CD4-positive, CD25-positive, alpha-beta regulatory T cell (primary cell): ENCODE measurements at places on chromosomes 7 and 10.

GRCh38 chr7:85001495-85002345, 185.1 kb downstream of the SEMA3D start:
- no peaks in the 10 kb centered on the region for H3K27me3 ChIP-seq
- no peak overlapping the region for H3K4me3 ChIP-seq
- no peaks in the 10 kb centered on the region for H3K36me3 ChIP-seq
- H3K4me1 ChIP-seq, result no peaks in the 10 kb centered on the region

- H3K27ac ChIP-seq, result no peak overlapping the region
- H3K36me3 ChIP-seq, result no peaks in the 10 kb centered on the region
These were observed 273.9 kb downstream of the TSPAN12 start for GRCh38 chr7:120583899-120584586.

DNA sequence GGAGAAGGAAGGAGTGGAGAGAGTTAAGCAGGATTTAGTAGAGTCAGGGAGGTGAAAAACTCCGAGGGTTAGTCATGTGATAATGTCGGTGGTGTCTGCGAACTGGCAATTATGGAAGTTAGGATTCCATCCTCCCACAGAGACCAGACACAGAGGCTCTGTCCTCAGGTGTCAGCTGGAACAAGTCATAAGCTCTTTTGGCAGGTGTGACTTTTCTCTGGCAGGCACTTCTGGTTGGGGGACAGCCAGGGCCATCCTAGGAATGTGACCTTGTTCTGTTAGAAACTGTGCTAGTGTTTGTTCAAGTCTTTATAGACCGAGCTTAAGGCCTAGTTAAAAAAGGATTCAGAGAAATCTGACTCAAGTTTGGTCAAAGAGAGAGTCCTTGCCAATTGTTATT, 371.0 kb downstream of the DPP6 start:
- H3K27ac ChIP-seq, result no peak overlapping the region
- H3K36me3 ChIP-seq, result no peaks in the 10 kb centered on the region
- no peaks in the 10 kb centered on the region for H3K27me3 ChIP-seq
- no peaks in the 10 kb centered on the region for H3K4me1 ChIP-seq
- H3K4me3 ChIP-seq, result no peak overlapping the region

DNA sequence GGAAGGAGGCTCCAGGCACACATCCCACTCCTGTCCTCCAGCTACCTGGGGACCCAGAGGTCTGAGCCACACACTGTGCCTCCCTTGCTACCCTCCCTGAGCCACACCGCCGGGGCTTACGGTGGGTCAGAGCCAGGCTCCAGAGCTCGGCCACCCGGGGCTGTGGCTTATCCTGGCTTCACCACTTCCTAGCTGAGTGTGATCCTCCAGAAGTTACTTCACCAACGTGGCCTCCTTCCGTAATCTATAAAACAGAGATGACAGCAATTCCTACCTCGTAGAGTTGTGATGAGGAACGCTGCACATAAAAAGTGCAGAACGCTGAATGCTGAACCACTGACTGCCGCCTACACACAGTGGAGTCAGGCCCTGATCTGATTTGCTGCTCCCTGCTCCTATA, 285.0 kb downstream of the PRPF18 start:
- H3K4me1 ChIP-seq, result no peaks in the 10 kb centered on the region
- H3K27me3 ChIP-seq, result no peaks in the 10 kb centered on the region
- H3K36me3 ChIP-seq, result no peaks in the 10 kb centered on the region

- H3K27me3 ChIP-seq, result no peaks in the 10 kb centered on the region
- peaks cover 4% of the 10 kb centered on the region for H3K4me1 ChIP-seq
- H3K4me3 ChIP-seq, result no peak overlapping the region
- DNase-seq, result peak; percentile 56
- no peaks in the 10 kb centered on the region for H3K36me3 ChIP-seq
These were observed 112.2 kb downstream of the CLEC2L start for GRCh38 chr7:139635526-139636302.

GRCh38 chr10:100866010-100866409, 46.8 kb upstream of the SLF2 start:
- H3K4me1 ChIP-seq, result no peaks in the 10 kb centered on the region
- no peak for DNase-seq
- H3K27me3 ChIP-seq, result no peaks in the 10 kb centered on the region
- no peak overlapping the region for H3K4me3 ChIP-seq

DNA sequence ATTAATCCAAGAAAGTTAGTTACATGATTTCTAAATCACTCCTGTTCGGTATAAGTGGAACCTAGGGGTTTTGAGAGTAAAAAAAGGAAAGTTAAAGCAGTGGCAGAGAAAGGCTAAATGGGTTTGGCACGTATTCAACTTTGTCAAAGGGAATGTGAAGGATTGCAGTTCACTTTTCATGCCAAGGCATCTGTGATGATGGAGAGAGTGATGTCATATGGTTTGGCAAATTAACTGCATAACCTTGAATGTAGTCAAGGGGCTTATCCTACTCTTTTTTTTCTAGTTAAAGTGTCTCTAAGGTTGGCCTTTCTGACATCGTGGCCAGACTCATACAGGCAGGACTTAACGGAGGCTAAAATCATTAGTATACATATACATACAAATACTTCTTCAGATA, 277.8 kb downstream of the EXOC4 start:
- no peak overlapping the region for H3K27ac ChIP-seq
- H3K27me3 ChIP-seq, result no peaks in the 10 kb centered on the region

- no peaks in the 10 kb centered on the region for H3K27me3 ChIP-seq
- DNase-seq, result no peak
- no peaks in the 10 kb centered on the region for H3K36me3 ChIP-seq
- H3K27ac ChIP-seq, result no peak overlapping the region
These were observed 923.6 kb downstream of the GATA3 start for GRCh38 chr10:8978100-8978499.

GRCh38 chr7:25622695-25623094, 394.4 kb upstream of the NPVF start:
- H3K36me3 ChIP-seq, result no peaks in the 10 kb centered on the region
- peaks cover 7% of the 10 kb centered on the region for H3K4me1 ChIP-seq
- H3K27me3 ChIP-seq, result no peaks in the 10 kb centered on the region
- no peak overlapping the region for H3K4me3 ChIP-seq
- no peak for DNase-seq

- H3K4me1 ChIP-seq, result no peaks in the 10 kb centered on the region
- DNase-seq, result no peak
- H3K4me3 ChIP-seq, result no peak overlapping the region
- no peaks in the 10 kb centered on the region for H3K27me3 ChIP-seq
These were observed 107.2 kb upstream of the TCF7L2 start for GRCh38 chr10:112842832-112843360.

DNA sequence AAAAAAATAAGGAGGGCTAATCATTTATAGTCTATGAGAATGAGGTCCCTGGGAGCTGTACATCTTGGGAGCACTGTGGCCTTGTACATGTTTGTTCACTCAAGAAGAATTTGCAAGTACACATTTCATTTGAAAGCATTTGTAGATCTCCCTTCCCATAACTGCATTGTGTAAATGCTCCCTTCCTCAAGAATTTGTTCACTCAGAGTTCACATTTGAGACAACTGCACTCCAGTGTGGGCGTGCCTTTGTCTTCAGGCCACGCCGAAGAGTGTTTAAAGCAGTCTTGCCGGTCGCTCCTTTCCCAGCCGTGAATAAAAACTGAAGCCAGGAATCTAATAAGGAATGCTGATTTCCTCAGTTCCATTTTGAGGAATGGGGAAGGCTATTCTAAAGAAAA, 291.1 kb upstream of the LYZL1 start:
- no peak overlapping the region for H3K27ac ChIP-seq
- DNase-seq, result no peak
- H3K4me1 ChIP-seq, result no peaks in the 10 kb centered on the region
- no peak overlapping the region for H3K4me3 ChIP-seq

DNA sequence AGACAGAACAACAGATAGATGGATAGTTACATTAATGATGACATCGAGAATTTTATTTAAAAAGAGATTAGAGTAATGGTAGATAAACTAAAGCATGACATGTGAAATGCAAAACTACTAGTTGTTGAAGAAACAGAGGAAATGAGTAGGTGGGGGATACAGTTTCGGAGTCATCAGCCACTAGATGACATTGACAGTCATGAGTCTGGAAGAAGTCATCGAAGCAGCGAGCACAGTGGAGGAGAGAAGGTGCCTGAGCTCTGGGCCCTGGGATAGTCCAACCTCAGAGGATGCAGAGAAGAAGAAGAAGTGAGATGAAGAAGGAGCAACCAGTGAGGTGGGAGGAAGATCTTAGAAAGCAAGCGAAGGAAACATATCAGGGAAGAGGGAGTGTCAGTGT, 20.2 kb upstream of the SEC61A2 start:
- H3K36me3 ChIP-seq, result peaks cover 30% of the 10 kb centered on the region
- no peaks in the 10 kb centered on the region for H3K4me1 ChIP-seq
- no peak overlapping the region for H3K4me3 ChIP-seq

- no peak overlapping the region for H3K4me3 ChIP-seq
- H3K27me3 ChIP-seq, result no peaks in the 10 kb centered on the region
- no peak overlapping the region for H3K27ac ChIP-seq
- peaks cover 58% of the 10 kb centered on the region for H3K36me3 ChIP-seq
- no peak for DNase-seq
These were observed 44.2 kb downstream of the GLRX3 start for GRCh38 chr10:130180416-130180815.

DNA sequence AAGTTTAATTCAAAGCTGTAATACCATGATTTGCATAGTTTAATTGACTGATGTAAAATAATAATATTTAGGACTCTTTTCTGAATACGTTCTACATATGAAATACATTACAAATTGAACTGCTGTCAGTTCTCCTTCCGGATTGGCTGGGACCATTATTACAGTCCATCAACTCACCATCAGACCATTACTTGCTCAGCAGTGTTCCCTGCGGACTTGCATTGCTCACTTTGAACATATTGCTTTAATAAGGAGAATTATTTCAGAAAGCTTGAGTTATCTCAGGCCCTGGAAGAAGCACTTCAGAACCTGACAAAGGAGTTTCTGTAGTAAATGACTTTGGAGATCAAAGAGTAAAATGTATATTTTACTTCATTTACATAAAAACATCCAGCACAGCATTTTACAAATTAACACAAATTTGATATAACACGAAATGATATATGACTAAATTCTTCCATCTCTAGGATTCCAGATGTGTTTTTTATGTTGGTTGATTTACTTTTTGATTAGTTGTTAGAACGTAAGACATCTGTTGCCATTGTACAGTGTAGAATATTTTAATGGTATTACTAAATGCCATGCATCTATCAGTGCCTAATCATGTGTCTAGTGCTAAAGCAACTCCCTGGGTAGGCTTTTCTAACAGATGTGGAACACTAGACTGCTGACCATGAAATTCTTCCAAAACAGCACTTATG, 418.5 kb upstream of the SEMA3A start:
- DNase-seq, result no peak
- no peaks in the 10 kb centered on the region for H3K27me3 ChIP-seq
- H3K4me1 ChIP-seq, result no peaks in the 10 kb centered on the region
- H3K27ac ChIP-seq, result no peak overlapping the region

GRCh38 chr7:134318443-134318842, 1.7 kb upstream of the SLC35B4 start:
- H3K27ac ChIP-seq, result no peak overlapping the region
- peaks cover 16% of the 10 kb centered on the region for H3K4me1 ChIP-seq
- no peaks in the 10 kb centered on the region for H3K36me3 ChIP-seq
- H3K4me3 ChIP-seq, result no peak overlapping the region
- peaks cover 7% of the 10 kb centered on the region for H3K27me3 ChIP-seq

- no peaks in the 10 kb centered on the region for H3K36me3 ChIP-seq
- no peaks in the 10 kb centered on the region for H3K27me3 ChIP-seq
- peaks cover 12% of the 10 kb centered on the region for H3K4me1 ChIP-seq
- DNase-seq, result no peak
- peak overlapping the region; percentile 85 for H3K27ac ChIP-seq
These were observed 687 bp downstream of the HELLS start for GRCh38 chr10:94546049-94546900.

DNA sequence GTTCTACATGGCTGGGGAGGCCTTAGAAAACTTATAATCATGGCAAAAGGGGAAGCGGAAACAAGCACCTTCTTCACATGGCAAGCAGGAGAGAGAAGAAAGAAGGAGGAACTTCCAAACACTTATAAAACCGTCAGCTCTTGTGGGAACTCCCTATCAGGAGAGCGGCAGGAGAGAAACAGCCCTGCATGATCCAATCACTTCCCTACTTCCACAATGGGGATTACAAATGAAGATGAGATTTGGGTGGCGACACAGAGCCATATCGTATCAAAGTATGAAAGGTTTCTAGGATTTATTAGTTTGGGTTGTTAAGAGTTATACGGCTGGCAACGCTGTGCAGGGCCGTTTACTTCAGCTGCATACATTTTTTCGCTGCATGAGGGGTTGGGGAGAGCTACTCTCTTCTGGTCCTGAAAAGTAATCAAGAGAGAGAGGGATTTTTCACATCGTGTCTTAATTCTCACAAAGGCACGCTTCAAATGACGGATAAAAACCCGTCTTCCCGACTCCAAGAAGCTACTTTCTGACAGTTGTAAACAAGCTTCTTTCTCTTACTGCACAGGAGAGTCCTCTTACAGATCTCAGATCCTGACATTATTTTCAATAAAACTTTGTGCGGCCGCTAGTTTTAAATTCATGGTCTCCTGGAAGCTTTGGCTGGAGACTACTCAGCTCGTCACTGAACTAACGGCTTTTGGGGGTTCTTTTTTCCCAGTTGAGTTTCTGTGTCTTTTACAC, 751 bp upstream of the GTPBP10 start:
- H3K27me3 ChIP-seq, result no peaks in the 10 kb centered on the region
- peak overlapping the region; percentile 93 for H3K27ac ChIP-seq
- peaks cover 32% of the 10 kb centered on the region for H3K4me1 ChIP-seq
- H3K4me3 ChIP-seq, result peak overlapping the region; percentile 99
- peak; percentile 49 for DNase-seq

GRCh38 chr7:77242068-77242467, 42.4 kb upstream of the FGL2 start:
- H3K4me3 ChIP-seq, result no peak overlapping the region
- H3K4me1 ChIP-seq, result peaks cover 10% of the 10 kb centered on the region
- H3K36me3 ChIP-seq, result peaks cover 2% of the 10 kb centered on the region
- DNase-seq, result no peak

- no peaks in the 10 kb centered on the region for H3K27me3 ChIP-seq
- H3K27ac ChIP-seq, result no peak overlapping the region
- H3K36me3 ChIP-seq, result no peaks in the 10 kb centered on the region
- no peaks in the 10 kb centered on the region for H3K4me1 ChIP-seq
These were observed 251.0 kb upstream of the TAC1 start for GRCh38 chr7:97480772-97481390.

GRCh38 chr10:110802551-110803238, 69.0 kb upstream of the PDCD4 start:
- peaks cover 21% of the 10 kb centered on the region for H3K4me1 ChIP-seq
- H3K27me3 ChIP-seq, result no peaks in the 10 kb centered on the region
- H3K27ac ChIP-seq, result no peak overlapping the region
- no peak for DNase-seq
- no peak overlapping the region for H3K4me3 ChIP-seq
- no peaks in the 10 kb centered on the region for H3K36me3 ChIP-seq
